Mesothelial cell of epicardium (in vitro differentiated cells): ENCODE measurements at places on chromosomes 4 and X.

DNA sequence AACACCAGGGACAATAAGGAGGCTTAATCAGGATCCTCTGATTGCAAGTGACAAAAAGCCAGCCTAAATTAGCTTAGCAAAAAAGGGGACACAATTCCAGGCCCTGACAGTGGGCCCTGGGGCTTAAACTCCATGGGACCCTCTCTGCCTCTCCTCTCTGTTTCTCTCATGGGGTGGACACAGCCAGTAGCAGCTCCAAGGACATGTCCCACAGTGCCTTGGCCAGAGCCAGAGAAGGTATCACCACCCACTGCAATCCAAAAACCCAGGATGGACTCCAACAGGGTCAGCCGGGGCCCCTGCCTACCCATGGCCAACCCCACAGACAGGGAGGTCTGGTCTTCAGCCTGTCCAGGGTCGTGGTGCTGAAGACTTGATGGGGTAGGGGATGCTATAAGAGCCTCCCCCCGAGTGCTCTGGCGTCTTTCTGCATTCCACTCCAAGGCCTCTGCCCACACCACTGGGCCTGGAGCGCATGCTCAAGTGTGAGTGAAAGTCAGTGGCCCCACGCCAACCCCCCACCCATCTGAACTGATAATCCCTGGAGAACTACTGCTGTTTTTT is 19.7 kb upstream of the PPP2R2C start:
- peaks cover 37% of the 10 kb centered on the region for H3K27me3 ChIP-seq
- H3K36me3 ChIP-seq: no peaks in the 10 kb centered on the region
- H3K4me3 ChIP-seq: no peak overlapping the region
- H3K4me1 ChIP-seq: peaks cover 16% of the 10 kb centered on the region

DNA sequence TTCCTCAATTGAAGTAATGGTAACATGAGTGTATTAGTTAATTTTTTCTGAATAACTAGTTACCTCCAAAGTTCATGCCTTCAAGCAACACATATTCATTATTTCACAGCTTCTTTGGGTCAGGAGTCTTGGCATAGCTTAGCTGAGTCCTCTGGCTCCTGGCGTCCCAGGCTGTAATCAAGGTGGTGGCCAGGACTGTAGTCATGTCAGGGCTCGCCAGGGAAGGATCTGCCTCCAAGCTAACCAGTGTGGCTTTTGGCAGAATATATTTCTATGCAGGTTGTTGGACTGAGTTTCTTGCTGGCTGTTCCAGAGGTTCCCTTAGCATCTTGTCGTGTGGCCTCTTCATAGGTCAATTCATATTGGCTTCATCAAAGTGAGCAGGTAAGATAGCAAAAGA is 10.0 kb upstream of the HS3ST1 start:
- H3K4me3 ChIP-seq: no peak overlapping the region
- DNase-seq: no peak
- no peak overlapping the region for H3K27ac ChIP-seq
- no peaks in the 10 kb centered on the region for H3K36me3 ChIP-seq

DNA sequence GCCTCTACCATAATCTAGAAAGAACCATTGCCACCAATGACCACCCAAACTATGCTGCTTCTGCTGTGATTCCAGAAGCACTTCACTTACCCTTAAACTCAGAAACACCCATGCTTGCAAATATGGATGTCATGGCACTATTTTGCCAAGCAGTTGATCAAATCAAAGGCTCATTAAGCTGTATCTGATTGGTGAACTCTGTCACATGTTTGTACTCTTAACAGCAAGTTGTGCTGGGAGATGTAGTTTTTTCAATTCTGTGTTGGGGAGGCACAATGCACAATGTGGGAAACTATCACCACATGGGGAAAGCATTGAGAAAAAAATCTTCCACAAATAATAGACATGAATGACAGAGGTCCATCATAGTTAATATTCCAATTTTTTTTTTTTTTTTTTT is 19.2 kb upstream of the SPCS3 start:
- H3K27me3 ChIP-seq: no peaks in the 10 kb centered on the region
- H3K4me3 ChIP-seq: no peak overlapping the region
- H3K4me1 ChIP-seq: no peaks in the 10 kb centered on the region
- no peak for DNase-seq

GRCh38 chr4:114698231-114698630 is 99.6 kb downstream of the UGT8 start:
- H3K4me3 ChIP-seq: no peak overlapping the region
- H3K36me3 ChIP-seq: no peaks in the 10 kb centered on the region
- H3K27me3 ChIP-seq: no peaks in the 10 kb centered on the region
- peaks cover 21% of the 10 kb centered on the region for H3K4me1 ChIP-seq
- H3K27ac ChIP-seq: peak overlapping the region; percentile 39

DNA sequence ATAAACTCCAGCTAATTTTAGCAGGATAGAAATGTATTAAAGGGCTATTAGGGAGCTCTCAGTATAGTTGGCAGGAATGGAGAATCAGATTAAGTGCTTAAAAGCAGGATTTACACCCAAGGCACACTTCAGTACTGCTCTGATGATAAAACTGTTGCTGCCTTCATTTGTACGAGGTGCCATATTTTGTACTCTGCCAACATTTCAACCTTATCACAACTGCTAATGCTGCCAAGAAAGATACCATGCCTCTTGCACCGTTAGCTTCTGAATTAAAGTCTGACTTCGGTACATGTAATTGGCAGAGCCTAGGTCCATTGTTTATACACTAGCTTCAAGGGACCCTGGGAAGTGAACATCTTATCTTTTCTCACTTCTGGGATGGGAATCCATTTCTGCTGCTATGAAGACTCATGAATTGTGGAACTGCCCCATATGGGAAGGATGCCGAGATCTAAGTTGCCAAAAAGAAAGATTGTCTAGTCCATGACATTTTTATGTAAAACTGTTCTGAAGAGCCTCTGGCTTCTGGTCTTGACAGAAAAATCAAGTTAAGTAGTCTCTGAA is 624.0 kb upstream of the IGFBP7 start:
- no peaks in the 10 kb centered on the region for H3K4me1 ChIP-seq
- no peaks in the 10 kb centered on the region for H3K36me3 ChIP-seq
- no peaks in the 10 kb centered on the region for H3K27me3 ChIP-seq
- H3K27ac ChIP-seq: no peak overlapping the region

DNA sequence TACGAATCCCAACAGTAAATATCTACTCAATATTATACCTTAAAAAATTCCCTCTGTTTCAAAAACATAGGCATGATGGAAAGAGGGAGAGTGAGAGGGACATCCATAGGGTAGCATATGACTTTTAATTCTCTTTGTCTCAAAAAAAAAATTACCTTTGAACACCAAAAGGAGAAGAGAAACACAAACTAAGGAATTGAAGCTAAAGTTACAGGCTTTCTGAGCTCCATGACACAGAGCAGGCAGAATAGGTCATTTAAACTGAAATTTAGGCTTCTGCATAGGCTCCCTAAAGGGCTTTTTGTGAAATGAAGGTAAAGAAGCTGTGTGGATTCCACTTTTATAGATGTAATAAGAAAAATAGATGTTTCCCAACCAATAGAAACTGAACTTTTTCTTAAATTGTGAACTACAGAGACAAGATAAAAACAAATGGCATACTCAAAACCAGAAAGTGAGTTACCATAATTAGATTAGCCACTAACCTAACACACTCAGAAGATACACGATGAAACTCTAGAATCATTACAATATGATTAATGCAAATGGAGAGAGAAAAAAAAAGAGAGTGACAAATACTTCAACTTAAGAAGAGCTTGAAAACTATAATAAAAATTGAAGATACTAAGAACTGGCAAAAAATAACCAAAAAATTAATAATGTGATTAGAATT is 584.6 kb downstream of the GABRG1 start:
- H3K27me3 ChIP-seq: no peaks in the 10 kb centered on the region
- H3K4me3 ChIP-seq: no peak overlapping the region

- H3K27me3 ChIP-seq: no peaks in the 10 kb centered on the region
- no peak for DNase-seq
- H3K36me3 ChIP-seq: no peaks in the 10 kb centered on the region
- peaks cover 9% of the 10 kb centered on the region for H3K4me1 ChIP-seq
Measured at GRCh38 chrX:57587062-57587461, 4.7 kb upstream of the ZXDB start.

GRCh38 chr4:173264684-173265185 is 69.4 kb downstream of the HMGB2 start:
- no peaks in the 10 kb centered on the region for H3K27me3 ChIP-seq
- H3K36me3 ChIP-seq: no peaks in the 10 kb centered on the region
- H3K27ac ChIP-seq: no peak overlapping the region
- no peak overlapping the region for H3K4me3 ChIP-seq

- peaks cover 11% of the 10 kb centered on the region for H3K4me1 ChIP-seq
- no peak for DNase-seq
- no peak overlapping the region for H3K27ac ChIP-seq
- H3K27me3 ChIP-seq: peaks cover 49% of the 10 kb centered on the region
Measured at GRCh38 chrX:21376636-21377035, 2.4 kb downstream of the CNKSR2 start.

DNA sequence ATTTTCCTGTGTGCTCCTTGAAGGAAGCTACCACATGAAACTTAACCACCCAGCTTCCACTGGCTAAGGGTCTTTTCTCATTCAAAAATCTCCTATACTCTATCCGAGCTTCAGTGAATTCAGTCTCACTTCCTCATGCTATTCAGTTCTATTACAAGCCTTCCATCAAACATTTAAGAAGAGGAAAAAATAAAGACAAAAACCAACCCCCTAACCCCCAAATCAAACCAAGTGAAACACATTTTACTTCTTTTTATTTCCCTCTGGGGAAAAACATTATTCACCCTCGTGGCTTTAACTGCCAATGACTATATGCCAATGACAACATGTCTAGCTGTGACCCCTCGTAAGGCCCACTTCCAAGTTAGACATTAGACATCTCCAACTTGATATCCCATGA is 16.2 kb upstream of the WDR19 start:
- H3K27ac ChIP-seq: no peak overlapping the region
- no peak for DNase-seq
- H3K36me3 ChIP-seq: no peaks in the 10 kb centered on the region
- no peaks in the 10 kb centered on the region for H3K4me1 ChIP-seq

DNA sequence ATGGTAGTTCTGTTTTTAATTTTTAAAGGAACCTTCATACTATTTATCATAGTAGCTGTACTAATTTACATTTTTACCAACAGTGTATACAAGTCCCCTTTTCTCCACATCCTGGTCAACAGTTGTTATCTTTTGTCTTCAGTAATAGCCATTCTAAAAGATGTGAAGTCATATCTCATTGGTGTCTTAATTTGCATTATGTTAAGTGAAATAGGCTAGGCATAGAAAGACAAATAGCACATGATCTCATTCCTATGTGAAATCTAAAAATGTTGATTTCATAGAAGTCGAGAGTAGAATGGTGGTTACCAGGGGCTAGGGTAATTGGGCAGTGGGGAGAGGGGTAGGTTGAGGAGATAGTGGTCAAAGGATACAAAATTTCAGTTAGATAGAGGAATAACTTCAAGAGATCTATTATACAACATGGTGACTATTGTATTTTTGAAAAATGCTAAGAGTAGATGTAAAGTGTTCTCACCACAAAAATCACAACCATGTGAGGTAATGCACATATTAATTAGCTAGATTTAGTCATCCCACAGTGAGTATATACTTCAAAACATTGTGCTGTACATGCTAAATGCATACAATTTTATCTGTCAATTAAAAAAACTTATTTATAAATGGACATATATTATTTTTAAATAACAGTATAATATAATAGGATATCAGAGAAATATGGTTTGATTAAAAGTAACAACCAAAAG is 58.9 kb downstream of the DIAPH2 start:
- no peak overlapping the region for H3K4me3 ChIP-seq
- H3K27ac ChIP-seq: no peak overlapping the region
- DNase-seq: no peak
- no peaks in the 10 kb centered on the region for H3K27me3 ChIP-seq
- no peaks in the 10 kb centered on the region for H3K36me3 ChIP-seq
- H3K4me1 ChIP-seq: no peaks in the 10 kb centered on the region

DNA sequence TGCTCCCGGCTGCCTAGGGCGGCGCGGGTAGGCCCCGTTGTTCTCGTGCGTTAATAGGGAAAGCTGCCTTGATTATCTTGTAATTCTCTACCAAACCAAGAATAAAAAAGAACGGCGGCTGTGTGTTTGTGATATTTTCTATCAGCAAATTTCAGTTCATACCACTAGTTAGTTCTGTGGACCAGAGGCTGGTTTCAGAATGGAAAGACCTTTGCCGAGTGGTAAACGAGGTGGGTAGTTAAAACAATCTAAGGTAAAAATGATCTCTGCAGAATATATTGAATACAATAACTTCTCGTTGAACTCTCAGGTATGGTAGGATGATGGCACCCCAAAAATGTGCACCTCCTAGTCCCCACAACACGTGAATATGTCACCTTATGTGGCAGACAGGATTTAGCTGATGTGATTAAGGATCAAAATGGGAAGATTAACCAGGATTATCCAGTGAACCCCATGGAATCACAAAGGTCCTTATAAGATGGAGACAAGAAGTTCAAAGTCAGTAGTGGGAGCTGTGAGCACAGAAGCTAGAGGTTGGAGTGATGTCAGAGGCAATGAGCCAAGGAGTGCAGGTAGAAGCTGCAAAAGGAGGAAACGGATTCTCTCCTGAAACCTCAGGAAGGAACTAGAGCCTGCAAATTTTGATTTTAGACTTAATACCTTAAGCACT is 574 bp upstream of the CFAP97 start:
- H3K36me3 ChIP-seq: peaks cover 11% of the 10 kb centered on the region
- H3K4me3 ChIP-seq: peak overlapping the region; percentile 66
- no peak for DNase-seq
- H3K27ac ChIP-seq: peak overlapping the region; percentile 52
- peaks cover 4% of the 10 kb centered on the region for H3K27me3 ChIP-seq

- no peaks in the 10 kb centered on the region for H3K27me3 ChIP-seq
- H3K4me1 ChIP-seq: no peaks in the 10 kb centered on the region
- peaks cover 14% of the 10 kb centered on the region for H3K36me3 ChIP-seq
- no peak overlapping the region for H3K4me3 ChIP-seq
- no peak overlapping the region for H3K27ac ChIP-seq
- no peak for DNase-seq
Measured at GRCh38 chrX:17968367-17968766, 107.3 kb upstream of the RAI2 start.

- no peak overlapping the region for H3K4me3 ChIP-seq
- peaks cover 1% of the 10 kb centered on the region for H3K36me3 ChIP-seq
- H3K27ac ChIP-seq: no peak overlapping the region
- H3K4me1 ChIP-seq: peaks cover 44% of the 10 kb centered on the region
Measured at GRCh38 chr4:11421116-11421515, 7.6 kb downstream of the HS3ST1 start.

DNA sequence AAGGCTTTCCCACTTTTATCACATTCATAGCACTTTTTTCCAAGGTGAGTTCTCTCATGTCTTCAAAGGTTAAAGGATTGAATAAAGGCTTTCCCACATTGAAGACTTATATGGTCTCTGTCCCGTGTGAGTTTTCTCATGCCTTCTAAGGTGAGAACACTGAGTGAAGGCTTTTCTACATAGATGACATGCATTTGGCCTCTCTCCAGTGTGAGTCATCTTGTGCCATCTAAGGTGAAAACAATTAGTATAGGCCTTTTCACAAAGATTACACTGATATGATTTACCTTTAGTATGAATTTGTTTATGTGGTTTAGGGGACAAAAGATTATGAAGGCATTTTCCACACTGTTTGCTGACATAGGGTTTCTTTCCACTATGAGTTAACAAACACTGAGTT is 21.2 kb downstream of the USP17L30 start:
- no peak overlapping the region for H3K4me3 ChIP-seq
- no peaks in the 10 kb centered on the region for H3K36me3 ChIP-seq
- H3K4me1 ChIP-seq: no peaks in the 10 kb centered on the region
- no peak for DNase-seq
